SK-N-DZ (cell line): ENCODE measurements at places on chromosomes 3 and 15.

DNA sequence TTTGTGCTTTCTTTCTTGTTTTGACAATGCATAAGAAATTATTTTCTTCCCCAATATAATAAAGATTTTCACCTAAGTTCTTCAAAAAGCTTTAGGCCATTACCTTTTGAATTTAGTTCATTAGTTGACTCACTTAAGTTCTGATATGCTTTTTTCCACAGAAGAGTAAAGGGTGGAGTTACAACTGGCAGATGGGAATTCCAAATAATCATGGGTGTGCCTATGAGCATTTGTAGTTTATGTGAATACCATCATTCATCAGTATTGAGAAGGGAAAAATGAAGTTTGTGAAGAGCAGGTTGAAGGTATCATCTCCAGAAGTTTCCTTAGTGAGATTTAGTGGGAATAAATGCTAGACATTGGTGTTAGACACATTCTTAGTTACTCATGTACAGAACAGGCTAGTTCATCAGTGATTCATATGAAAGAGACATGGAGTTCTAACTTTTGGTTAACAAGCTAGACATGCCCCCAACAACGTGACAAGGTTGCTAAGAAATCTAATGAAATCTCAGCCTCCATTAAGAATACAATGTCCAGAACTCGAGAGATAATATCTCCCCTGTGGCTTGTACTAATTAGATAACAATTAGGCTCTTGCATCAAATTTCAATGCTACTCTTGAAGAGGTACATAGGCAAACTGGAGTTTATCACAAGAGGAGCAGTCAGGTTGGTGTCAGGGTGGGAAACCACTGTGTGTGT, 16.9 kb upstream of the ALCAM start:
- peak; percentile 93 for DNase-seq

GRCh38 chr3:146091397-146091796, 69.6 kb downstream of the PLOD2 start:
- no peak for DNase-seq

DNA sequence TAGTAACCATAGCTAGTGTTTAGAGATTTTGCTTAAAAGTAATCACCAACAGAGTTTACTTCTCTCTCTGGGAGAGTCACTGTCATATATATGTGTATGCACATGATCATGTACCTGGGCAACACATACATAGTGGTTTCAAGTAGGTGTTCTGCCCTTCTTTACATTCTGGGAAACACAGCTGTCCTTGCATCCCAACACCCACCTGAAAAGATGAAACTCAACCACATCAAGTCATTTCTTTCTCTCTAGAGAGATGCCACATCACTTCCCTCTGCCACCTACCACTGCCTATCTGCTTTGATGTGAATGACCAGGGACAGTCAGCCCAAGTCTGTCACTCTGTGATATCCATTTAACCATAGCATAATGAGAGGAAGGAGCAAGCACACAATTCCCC, 155.8 kb upstream of the GADL1 start:
- DNase-seq = no peak

- DNase-seq = peak; percentile 19
Observed at GRCh38 chr3:113243846-113244245, 32.5 kb downstream of the BOC start.

DNA sequence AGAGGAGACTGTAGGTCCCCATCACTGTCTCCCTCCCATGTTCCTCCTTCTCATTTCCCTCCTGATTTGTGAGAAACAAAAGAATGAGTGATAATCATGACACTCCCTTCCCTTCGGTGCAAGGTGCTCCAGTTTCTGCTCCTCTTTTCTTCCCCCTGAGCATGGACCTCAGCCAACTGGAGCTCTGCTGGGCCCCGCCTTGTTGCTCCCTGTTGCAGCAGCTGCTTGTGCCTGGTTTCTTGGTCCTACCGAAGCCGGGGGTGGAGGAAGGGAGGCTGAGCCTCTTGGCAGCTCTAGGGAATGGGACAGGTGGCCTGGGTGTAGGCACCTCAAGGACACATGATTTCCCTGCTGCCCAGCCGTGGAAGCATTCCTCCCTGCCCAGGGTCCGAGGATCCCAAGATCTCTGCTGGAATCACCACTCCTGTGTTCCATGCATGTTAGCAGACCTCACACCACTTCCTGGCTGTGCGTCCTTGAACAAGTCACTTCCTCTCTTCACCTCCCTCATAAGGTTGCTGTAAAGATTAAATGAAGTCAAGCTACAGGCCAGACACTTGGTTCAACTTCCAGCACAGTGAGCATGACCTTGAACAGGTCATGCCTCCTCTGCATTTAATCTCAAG, 131.6 kb upstream of the ABHD17C start:
- DNase-seq = no peak

- no peak for DNase-seq
Observed at GRCh38 chr3:5016211-5017161, 37.2 kb downstream of the BHLHE40 start.

GRCh38 chr3:27031476-27031875, 337.7 kb downstream of the NEK10 start:
- no peak for DNase-seq

- DNase-seq = no peak
Observed at GRCh38 chr3:110736332-110736731, 335.3 kb upstream of the NECTIN3 start.

GRCh38 chr3:5349343-5349742, 161.8 kb downstream of the EDEM1 start:
- no peak for DNase-seq

DNA sequence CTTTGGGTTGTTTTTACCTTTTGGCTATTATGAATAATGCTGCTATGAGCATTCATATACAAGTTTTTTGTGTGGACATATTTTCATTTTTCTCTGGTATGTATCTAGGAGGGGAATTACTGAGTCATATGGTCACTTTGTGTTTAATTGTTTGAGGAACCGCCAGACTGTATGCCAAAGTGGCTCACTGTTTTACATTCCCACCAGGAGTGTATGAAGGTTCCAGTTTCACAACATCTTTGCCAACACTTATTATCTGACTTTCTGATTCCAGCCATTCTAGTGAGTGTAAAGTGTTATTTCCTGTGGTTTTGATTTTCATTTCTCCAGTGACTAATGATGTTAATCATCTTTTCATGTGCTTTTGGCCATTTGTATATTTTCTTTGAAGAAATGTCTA, 51.8 kb downstream of the CMTM7 start:
- no peak for DNase-seq

GRCh38 chr3:45993421-45994027, 2.1 kb downstream of the FYCO1 start:
- DNase-seq = no peak

- peak; percentile 5 for DNase-seq
Observed at GRCh38 chr15:78599189-78599588, 21.6 kb downstream of the CHRNA3 start.

- DNase-seq = no peak
Observed at GRCh38 chr3:51343918-51344687, 41.0 kb upstream of the MANF start.

DNA sequence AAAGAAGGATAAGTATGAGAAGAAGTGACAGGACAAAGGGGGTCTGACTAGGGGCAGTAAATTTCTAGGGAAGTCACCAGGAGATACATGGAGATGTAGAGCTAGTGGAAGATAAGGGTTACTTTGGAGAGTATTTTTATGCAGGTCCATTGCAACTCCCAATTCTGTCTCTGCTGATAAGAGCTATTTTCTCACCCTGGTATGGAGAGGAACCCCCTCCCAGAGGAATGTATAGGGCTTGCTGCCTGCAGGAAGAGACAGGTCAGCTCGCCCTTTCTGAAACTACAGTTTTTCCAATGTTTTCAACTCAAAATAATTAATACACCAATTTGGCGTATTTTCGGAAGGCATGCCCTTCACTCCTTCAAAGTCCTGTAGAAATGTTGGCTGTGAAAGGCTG, 11.4 kb upstream of the CORO2B start:
- no peak for DNase-seq

- DNase-seq = no peak
Observed at GRCh38 chr3:190606596-190606995, 92.7 kb downstream of the IL1RAP start.

DNA sequence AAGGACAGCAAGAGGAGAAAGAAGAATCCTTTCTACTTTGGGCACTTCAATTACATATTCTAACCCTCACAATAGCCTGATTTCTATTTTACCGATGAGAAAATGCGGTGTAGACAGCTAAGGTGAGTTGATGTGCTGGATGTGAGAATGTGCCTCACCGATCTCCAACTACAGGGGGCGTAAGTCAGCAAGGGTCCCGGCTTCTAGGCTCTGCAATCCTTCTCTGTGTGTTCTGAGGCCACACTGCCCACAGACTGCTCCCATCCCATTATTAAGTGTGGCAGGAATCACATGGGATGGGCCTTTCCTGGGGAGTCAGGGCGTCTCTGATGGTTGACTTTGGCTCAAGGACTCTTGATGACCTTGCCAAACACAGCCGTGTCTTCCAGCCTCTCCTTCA, 23.6 kb upstream of the RPL35A start:
- DNase-seq = no peak

DNA sequence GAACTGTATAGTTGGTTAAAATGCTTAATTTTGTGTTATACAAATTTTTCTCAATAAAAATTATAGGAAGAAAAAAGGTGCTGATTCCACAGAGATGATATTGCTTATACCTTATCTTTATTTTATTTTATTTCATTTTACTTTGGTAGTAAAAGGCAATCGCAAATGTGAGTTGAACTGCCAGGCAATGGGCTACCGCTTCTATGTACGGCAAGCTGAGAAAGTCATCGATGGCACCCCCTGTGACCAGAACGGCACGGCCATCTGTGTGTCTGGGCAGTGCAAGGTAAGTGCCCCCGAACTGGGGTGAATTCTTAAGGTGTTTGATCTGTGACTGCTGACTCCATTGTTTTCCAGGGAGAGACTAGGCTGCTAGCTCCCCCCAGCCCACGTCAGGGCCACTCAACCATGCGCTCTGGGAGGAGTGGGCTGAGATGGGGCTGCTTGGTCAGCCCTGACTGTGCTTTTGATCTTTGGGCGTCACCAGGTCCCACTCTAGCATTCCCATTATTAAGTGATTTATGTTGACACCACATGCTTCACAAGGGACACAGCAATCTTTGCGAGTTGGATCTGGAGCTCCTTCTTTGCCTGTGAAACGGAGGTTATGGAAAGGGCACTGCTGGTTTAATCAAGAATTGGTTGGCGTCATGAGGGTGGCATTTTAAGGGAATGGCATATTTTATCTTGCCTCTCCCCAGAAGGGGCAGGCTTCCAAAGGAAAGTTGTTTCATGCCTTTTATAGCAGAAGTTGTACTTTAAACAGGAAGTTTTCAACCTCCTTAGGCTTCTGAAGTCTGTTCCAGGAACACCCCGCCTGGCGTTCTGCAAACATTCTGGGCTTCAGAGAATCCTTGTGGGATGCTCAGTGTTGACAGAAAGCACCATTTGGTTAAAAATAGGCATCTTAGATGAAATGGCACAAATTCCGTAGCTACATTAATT, 296.5 kb downstream of the THSD4 start:
- DNase-seq = no peak
